Stimulated activated CD4-positive, alpha-beta T cell treated with anti-CD3 and anti-CD28 coated beads, TNF-alpha, amount 100 ng/mL, for 4 hours (primary cell): ENCODE measurements at places on chromosomes 13 and 19.

- no peak for DNase-seq
Observed at GRCh38 chr19:926589-927350, 935 bp downstream of the ARID3A start.

DNA sequence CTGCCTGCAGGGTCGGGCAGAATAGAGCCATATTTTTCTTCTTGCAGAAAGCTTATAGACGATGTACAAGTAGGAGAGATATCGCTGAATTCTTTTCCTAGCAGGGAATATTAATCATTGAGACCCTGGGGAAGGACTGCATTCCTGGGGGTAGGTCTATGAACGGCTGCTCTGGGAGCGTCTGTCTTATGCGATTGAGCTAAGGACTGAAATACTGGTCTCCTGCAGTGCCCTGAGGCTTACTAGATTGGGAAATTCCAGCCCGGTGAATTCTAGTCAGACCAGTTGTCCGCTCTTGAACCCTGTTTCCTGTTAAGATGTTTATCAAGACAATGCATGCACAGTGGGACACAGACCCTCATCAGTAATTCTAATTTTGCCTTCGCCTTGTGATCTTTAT lies 59.8 kb upstream of the UBAC2 start:
- no peak for DNase-seq

- DNase-seq, result no peak
Observed at GRCh38 chr19:8821748-8822241, 10.3 kb downstream of the ZNF558 start.

DNA sequence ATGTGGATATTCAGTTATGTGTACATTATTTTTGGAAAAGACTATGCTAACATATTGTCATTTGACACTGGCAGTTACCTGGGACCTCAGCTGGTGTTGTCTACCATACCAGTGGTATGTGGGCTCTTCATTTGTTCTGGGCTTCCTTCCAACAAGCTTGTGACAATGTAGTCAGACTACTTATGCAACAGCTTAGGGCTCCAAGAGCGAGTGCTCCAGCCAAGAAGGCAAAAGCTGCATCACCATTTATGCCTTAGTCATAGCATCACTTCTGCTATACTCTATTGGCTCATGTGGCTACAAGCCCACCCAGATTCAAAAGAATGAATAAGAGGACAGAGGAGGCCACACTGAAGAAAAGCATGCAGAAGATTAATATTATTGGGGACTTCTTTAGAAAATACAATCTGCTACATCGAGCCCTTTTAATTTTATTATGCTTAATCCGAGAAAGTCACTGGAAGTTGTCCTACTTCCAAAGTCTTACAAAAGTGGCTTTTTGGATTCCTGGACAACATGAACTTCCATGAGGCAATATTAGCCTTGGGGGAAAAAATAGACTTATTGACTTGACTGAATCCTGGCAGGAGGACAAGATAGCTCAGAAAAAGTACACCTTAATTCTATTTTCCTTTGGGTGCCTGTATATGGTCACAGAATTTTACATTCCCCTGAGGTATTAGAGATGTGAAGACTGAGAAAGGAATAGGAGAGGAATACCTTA lies 529.4 kb upstream of the HTR2A start:
- DNase-seq, result no peak

- no peak for DNase-seq
Observed at GRCh38 chr13:20064128-20064527, 96.7 kb downstream of the GJA3 start.

DNA sequence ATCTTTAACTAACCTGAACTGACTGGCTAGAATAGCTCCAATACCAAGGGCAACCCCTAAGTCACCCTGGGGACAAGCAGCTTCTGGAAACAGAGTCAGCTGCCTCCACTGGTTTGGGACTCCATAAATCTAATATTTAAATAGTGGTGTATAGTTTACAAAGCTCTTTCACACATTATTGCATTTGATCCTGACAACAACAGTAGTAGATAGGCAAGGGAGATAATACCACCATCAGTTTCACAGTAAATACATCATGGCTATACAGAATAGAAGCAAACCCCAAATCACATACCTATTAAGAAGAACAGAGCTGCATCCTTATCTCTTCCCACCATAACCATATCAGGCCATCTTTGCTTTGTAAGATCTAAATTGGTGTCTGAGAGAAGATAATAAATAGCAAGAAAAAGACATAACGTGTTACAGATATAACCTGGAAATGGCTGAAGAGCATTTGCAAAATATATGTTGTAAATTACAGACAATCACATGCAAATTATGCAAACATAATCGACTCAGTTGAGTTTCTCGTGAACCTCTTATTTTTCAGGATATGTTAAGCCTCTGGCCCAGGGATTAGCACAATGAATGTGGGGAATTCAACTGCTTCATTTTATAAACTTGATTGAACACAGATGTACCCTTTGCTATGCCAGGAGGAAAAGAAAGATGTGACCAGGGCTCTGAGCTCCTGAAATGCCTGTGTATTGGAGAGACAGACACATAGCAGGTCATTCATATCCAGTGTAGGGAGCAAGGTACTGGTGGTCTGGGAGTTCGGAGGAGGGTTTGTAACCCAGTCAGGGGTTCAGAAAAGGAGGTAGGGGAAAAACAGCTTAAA lies 142.5 kb downstream of the SLC7A1 start:
- DNase-seq, result no peak

GRCh38 chr13:110559429-110559943 lies 2.0 kb downstream of the RAB20 start:
- DNase-seq, result no peak

DNA sequence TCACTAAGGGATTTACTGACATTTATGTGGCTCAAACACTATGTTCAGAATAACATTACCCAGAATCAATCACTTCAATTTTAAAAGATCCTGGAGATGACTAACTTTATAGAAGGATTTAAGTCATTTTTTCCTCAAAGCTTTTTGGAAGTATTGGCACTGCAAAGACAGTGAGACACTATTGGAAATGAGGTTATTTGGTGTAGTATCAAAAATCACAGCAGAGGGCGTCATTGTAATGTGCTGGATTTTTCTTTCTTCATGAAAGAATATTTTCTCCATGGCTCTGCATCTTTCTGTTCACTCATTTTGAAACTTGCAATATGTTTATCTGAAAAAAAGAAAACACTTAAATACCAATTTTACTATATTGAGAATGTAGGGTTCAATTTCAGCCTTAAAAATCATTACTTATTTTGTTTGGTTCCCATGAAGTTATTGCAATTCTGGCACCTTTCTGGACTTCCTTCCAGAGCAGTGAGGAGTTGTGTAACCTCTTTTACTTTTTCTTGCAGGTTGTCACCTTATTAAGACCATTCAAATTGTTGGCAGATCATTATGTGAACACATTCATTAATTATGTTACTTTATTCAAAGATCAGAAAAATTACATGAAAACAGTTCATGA lies 3.7 kb upstream of the CSNK1A1L start:
- DNase-seq, result no peak

GRCh38 chr19:57807541-57807940 lies 7.2 kb downstream of the ZNF552 start:
- no peak for DNase-seq

GRCh38 chr13:114101358-114102130 lies 30.9 kb downstream of the RASA3 start:
- no peak for DNase-seq

DNA sequence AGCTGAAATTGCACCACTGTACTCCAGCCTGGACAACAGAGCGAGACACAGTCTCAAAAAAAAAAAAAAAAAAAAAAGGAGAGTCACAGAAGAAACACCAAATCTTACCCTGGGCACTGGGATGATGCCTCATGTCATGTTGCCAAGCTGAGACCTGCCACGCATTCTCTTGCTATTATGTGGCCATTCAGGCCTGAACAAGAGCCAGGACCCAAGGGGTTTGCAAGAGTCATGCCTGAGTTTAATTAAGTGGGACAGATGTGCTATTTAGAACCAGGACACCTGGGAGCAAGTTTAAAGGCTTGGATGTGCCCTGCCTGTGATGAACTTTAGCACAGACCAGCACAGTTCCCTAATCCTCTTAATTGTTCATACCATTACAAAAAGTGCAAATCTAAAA lies 9.8 kb downstream of the PNMA8A start:
- no peak for DNase-seq

GRCh38 chr19:55490478-55491432 lies 2.5 kb downstream of the SSC5D start:
- no peak for DNase-seq

- no peak for DNase-seq
Observed at GRCh38 chr19:16032509-16033135, 43.7 kb upstream of the TPM4 start.

DNA sequence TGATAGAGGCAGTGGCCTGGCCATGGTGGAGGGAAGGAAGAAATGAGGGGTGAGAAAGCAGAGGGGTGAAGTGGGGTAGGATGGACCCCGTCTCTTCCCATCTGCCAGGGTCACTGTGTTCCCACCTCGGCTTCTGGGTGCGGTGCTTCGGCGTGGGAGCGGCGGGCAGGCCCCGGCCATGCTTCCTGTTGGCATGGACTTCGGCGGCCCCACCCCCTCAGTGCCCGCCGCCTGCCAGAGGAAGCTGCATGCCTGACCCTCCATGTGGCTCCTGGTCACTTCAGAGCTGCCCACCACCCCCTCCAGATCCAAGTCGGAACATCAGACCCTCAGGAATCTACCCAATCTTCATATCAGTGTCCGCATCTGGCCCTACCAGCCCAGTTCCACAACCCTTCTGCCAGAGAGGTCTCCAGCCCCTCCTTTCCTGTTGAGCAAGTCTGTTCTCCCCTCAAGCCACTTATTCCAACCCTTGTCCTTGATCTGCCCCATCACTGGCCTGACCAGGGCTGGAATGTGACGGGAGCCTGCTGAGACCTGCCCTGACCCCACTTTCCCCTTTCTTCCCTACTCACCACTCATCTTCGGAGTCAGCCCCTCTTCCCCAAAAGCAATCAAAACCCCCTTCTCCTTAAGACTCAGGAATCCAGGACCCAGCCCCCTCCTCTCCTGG lies 1.5 kb downstream of the KCNN4 start:
- DNase-seq, result no peak

- DNase-seq, result no peak
Observed at GRCh38 chr13:112067871-112068539, 1.1 kb downstream of the SOX1 start.

GRCh38 chr13:89227356-89227755 lies 1556.2 kb downstream of the SLITRK5 start:
- DNase-seq, result no peak

DNA sequence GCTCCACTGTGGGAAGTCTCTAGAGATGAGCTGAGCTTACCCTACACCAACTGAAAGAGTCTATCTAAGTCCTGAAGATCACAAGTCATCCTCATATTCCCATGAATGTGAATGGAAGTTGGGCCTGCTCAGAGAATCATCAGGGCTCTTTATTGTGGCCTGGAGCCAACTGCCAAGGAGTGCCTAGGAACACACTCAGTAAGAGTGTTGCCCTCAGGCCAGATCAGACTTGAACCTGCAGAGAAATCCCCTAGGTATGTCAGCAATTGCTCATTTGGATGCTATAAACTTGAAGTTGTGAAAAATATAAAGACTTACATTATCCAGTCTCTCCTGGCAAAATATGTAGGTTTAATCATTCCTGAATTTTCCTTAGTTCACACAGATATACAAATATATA lies 1070.2 kb downstream of the EFNB2 start:
- DNase-seq, result no peak

GRCh38 chr13:111325146-111325890 lies 4.9 kb downstream of the TEX29 start:
- DNase-seq, result no peak

DNA sequence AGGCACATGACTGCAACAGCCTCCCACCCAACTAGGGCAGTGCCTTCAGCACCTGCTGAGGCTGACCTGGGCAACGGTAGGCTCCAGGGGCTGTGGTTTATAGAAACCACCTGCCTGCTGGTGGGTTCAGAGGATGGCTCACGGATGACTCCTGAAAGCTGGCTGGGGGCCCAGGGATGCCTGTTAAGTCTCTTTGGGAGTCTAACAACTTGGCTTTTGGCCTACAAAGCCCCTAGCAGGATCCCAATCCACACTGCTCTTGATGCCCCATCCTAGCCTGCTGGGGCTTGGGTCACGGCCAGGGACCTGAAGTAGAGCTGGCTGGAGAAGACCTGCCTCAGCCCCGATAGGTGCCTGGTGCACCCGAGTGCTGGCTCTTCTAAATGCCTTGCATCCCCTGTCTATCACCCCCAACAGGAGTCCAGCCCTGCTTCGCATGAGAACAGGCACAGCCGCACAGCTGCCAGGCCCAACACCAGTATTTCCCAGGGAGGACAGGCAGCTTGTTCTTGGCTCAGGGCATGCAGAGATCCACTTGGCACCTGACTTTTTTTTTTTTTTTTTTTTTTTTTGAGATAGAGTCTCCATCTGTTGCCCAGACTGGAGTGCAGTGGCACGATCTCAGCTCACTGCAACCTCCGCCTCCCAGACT lies 9.1 kb upstream of the EPHX3 start:
- DNase-seq, result no peak

DNA sequence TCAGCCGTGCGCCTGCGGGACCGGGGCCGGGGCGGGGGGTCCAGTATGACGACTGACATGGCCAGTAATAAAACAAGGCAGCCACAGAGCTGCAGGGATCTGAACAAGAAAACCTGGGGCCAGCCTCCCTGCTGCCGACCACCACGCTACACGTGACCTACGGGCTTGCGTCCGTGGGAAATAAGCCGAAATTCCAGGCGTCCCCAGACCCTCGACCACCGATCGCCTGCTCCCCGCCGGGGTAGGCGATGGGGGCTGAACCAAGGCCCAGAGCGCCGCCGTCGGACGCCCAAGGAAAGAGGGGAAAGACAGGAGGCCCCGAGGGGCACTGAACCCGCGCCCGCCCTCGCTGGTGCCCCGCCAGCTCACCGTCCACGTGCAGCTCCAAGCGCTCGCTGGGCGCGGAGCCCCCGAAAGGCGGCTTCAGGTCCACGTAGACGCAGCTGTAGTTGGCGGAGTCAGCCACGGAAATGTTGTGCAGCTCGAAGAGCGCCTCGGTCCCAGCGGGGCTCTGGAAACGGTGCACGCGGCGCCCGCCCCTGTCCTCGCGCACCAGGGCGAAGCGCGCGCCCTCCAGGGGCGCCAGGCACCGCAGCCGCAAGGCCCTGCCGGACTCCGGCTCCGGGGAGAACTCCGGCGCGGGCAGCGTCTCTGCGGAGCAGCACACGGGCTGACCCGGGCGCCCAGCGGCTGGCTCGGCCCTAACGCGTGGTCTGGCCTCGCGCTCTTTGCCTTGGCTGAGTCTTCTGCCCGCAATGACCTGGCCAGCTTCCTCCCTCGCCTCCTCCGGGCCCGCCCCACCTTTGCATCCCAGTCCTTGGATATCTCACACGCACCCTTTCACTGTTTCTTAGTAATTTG lies 3.1 kb downstream of the A1BG start:
- DNase-seq, result no peak

- no peak for DNase-seq
Observed at GRCh38 chr19:15296353-15296752, 36.0 kb downstream of the BRD4 start.
